ENCODE measurements at places on chromosomes 13 and 19.

GRCh38 chr19:58429745-58430144, 10.2 kb downstream of the ZNF132 start:
- DNase-seq: no peak
- no peaks in the 10 kb centered on the region for H3K4me1 ChIP-seq
- H3K36me3 ChIP-seq: peaks cover 8% of the 10 kb centered on the region
- H3K4me3 ChIP-seq: no peak overlapping the region
- no peak overlapping the region for H3K27ac ChIP-seq

- H3K4me1 ChIP-seq: no peaks in the 10 kb centered on the region
- DNase-seq: no peak
- H3K4me3 ChIP-seq: no peak overlapping the region
- no peaks in the 10 kb centered on the region for H3K36me3 ChIP-seq
- H3K27me3 ChIP-seq: no peaks in the 10 kb centered on the region
- no peak overlapping the region for H3K27ac ChIP-seq
Observed at GRCh38 chr13:113607056-113607888, 22.7 kb downstream of the TFDP1 start.

DNA sequence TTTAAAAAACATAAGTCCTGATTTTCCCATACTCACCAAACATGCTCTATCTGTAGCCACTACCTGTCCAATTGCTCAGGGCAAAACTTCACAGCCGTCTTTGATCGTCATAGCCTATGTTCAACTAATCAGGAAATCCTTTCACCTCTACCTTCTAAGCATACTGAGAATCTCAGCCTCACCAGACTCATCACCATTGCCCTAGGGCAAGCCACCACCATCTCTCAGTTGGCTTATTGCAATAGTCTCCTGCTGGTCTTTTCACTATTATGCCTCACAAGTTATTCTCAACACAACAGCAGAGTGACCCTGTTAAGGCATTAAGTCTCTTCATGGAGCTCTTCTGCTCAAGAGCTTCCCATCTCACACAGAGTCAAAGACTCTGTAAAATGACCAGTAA, 260.4 kb upstream of the MAB21L1 start:
- H3K4me1 ChIP-seq: no peaks in the 10 kb centered on the region
- no peak overlapping the region for H3K4me3 ChIP-seq
- H3K27ac ChIP-seq: no peak overlapping the region
- no peaks in the 10 kb centered on the region for H3K36me3 ChIP-seq
- DNase-seq: no peak

- no peak for DNase-seq
- no peaks in the 10 kb centered on the region for H3K4me1 ChIP-seq
- no peaks in the 10 kb centered on the region for H3K36me3 ChIP-seq
- H3K27ac ChIP-seq: no peak overlapping the region
- no peaks in the 10 kb centered on the region for H3K27me3 ChIP-seq
- no peak overlapping the region for H3K4me3 ChIP-seq
Observed at GRCh38 chr19:51293571-51294210, 17.8 kb upstream of the IGLON5 start.

GRCh38 chr13:45850027-45850613, 1.4 kb downstream of the SIAH3 start:
- no peak overlapping the region for H3K27ac ChIP-seq
- peaks cover 19% of the 10 kb centered on the region for H3K27me3 ChIP-seq
- H3K4me3 ChIP-seq: no peak overlapping the region
- DNase-seq: no peak

DNA sequence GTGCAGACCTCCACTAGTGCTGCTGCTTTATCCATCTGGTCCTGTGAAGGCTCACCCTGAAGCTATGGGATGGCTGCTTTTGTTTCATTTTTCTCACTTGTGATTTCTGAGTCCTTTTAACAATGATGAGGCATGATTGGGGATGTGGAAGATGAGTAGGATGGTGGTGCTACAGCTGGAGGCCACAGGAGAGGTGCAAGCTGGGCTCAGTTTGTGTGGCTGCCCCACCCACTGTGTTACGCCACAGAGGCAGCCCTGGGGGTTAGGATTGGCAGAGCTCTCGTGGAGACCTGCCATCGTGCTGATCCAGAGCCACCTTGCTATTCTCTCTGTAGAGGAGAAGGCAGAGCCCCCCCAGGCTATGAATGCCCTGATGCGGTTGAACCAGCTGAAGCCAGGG, 19.6 kb upstream of the QTRT1 start:
- no peak overlapping the region for H3K27ac ChIP-seq
- H3K36me3 ChIP-seq: peaks cover 71% of the 10 kb centered on the region
- DNase-seq: no peak
- no peak overlapping the region for H3K4me3 ChIP-seq
- H3K27me3 ChIP-seq: no peaks in the 10 kb centered on the region

GRCh38 chr19:940591-941291, 14.9 kb downstream of the ARID3A start:
- no peaks in the 10 kb centered on the region for H3K36me3 ChIP-seq
- no peaks in the 10 kb centered on the region for H3K27me3 ChIP-seq
- H3K4me3 ChIP-seq: peak overlapping the region; percentile 40

GRCh38 chr13:42561752-42562467, 12.0 kb upstream of the TNFSF11 start:
- no peak overlapping the region for H3K27ac ChIP-seq
- no peak for DNase-seq
- H3K27me3 ChIP-seq: no peaks in the 10 kb centered on the region
- no peak overlapping the region for H3K4me3 ChIP-seq
- H3K36me3 ChIP-seq: no peaks in the 10 kb centered on the region
- no peaks in the 10 kb centered on the region for H3K4me1 ChIP-seq

DNA sequence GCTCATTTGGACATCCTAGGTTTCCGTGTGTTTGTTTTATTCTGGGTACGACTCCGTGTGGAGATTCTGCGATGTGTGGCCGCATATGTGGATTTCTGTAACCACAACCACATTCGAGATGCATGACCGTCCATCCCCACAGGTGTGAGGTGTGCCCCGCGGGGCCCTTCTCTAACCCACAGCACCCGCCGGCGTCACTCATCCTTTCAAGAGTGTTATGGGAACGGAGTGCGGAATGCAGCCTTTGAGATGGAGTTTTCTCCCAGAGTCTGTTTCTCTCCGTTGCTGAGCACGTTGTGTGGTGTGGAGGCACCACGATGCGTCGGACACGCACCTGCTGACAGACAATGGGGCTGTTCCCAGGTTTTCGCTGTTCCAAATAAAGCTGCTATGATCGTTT, 40.0 kb downstream of the C13orf46 start:
- H3K27me3 ChIP-seq: no peaks in the 10 kb centered on the region
- H3K36me3 ChIP-seq: no peaks in the 10 kb centered on the region
- H3K27ac ChIP-seq: no peak overlapping the region
- H3K4me1 ChIP-seq: no peaks in the 10 kb centered on the region
- no peak for DNase-seq

GRCh38 chr13:86840250-86841191, 830.6 kb upstream of the SLITRK5 start:
- no peaks in the 10 kb centered on the region for H3K4me1 ChIP-seq
- no peaks in the 10 kb centered on the region for H3K36me3 ChIP-seq
- no peaks in the 10 kb centered on the region for H3K27me3 ChIP-seq

DNA sequence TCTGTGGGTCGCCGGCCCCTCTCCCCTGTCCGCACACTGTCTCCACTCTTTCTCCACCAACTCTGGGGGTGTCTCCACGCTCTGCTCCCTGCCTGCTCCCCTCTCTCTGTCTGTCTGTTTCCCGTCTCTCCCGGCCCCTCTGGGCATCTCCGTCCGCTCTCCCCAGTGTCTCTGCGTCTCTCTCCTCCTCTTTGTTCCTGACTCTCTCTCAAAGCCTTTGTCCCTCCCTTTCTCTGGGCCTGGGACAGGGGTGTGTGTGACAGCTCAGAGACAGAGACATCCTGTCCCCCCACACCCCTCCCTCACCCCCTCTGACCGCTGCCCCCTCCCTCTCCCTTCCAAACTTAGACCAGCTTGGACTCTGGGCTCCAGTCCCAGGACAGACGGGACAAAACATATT, 668 bp upstream of the SBK3 start:
- H3K4me1 ChIP-seq: no peaks in the 10 kb centered on the region
- H3K27ac ChIP-seq: no peak overlapping the region
- H3K27me3 ChIP-seq: no peaks in the 10 kb centered on the region

DNA sequence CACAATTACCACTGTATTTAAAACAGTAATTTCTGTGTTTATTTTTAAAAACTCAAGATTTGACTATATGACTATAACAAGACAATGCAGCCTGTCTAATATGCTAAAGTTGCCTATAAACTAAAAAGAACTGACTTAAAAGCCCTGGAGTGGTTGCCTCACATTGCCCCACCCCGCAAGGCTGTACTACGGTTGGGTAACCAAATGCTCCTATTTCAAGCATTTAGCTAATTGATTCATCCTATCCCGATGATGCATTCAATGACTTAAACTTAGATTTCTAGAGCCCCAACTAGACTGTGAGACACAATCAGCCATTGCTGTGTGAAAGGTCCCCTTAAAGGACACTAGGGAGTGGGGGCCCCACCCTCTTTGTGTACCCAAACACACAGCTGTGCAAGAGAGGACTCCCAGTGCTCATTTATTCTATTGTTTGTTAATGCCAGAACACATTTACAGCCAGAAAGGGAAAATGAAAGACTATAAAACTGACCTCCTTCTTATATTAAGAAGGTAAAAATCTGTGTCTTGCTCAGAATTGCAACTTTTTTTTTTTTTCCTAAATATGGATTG, 66.9 kb downstream of the MIPEP start:
- DNase-seq: no peak
- no peaks in the 10 kb centered on the region for H3K36me3 ChIP-seq
- no peaks in the 10 kb centered on the region for H3K4me1 ChIP-seq
- no peaks in the 10 kb centered on the region for H3K27me3 ChIP-seq

DNA sequence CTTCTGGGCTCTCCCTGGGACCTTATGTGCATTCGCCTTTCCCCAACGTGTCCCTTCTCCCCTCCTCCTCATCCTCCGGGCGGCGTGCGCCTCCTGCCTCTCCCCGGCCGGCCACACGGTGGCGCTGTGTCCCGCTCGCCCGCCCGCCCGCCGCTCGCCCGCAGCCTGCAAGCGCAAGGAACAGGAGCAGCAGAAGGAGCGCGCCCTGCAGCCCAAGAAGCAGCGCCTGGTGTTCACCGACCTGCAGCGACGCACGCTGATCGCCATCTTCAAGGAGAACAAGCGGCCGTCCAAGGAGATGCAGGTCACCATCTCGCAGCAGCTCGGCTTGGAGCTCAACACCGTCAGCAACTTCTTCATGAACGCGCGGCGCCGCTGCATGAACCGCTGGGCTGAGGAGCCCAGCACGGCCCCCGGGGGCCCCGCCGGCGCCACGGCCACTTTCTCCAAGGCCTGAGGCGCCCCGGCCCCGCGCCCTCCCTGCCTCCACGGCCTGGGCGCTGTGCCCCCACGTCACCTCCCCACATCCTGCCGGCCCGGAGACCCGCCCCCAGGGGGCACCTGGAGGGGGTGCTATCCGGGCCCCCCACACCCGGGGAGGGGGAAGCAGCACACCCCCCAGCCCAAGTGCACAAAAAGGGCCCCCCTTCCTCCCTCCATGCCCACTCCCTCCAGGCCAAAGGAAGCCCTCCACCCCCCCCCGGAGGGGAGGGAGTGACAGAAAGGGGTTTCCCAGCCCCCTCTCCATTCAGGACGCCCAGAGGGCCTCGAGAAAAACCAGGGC, 21.9 kb downstream of the ONECUT3 start:
- no peaks in the 10 kb centered on the region for H3K36me3 ChIP-seq
- no peak overlapping the region for H3K27ac ChIP-seq
- H3K4me1 ChIP-seq: no peaks in the 10 kb centered on the region
- DNase-seq: no peak
- H3K27me3 ChIP-seq: peaks cover 52% of the 10 kb centered on the region

DNA sequence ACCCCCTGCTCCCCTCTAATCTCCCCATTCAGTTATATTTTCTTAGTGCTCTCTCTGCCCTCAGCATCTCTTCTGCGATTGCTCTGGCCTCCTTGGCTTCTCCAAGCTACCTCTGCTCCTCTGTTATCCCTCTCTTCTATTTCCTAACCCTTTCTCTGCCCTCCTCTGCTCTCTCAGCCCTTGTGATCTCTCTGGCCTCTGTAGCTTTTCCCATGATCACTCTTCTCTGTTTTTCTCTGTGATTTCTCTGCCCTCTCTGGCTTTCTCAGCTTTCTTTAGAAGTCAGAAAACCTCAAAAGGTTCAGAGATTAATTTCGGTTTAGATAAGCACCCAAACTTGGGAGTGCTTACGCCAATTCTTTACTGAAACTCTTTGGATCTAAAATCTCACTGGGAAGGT, 795.0 kb downstream of the DIAPH3 start:
- H3K27ac ChIP-seq: no peak overlapping the region
- DNase-seq: no peak
- H3K27me3 ChIP-seq: no peaks in the 10 kb centered on the region
- H3K36me3 ChIP-seq: no peaks in the 10 kb centered on the region

- peak overlapping the region; percentile 72 for H3K4me3 ChIP-seq
- H3K27ac ChIP-seq: peak overlapping the region; percentile 72
- DNase-seq: peak; percentile 76
Observed at GRCh38 chr19:57850553-57851017, 926 bp downstream of the ZNF587 start.

DNA sequence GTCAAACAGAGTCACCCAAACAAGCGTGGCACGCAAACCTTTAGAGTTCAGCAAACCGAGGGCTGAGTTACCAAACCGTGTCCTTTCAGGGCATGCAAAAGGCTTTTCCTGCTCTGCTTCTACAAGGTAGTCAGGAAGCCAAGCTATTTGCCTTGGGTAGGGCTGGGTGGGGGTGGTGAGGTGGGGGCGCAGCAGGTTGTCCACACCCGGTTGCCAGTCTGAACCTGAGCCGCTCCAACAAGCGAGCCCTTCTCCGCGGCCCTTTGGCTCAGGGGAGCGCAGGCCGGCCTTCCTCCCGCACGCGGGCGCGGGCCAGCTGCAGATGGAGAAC, 347 bp upstream of the CLDN10 start:
- no peak for DNase-seq
- no peaks in the 10 kb centered on the region for H3K36me3 ChIP-seq
- H3K4me1 ChIP-seq: peaks cover 7% of the 10 kb centered on the region
- H3K27me3 ChIP-seq: peaks cover 22% of the 10 kb centered on the region
- no peak overlapping the region for H3K27ac ChIP-seq

GRCh38 chr19:13098277-13099072, 4.2 kb downstream of the LYL1 start:
- H3K4me1 ChIP-seq: peaks cover 26% of the 10 kb centered on the region
- peak overlapping the region; percentile 27 for H3K4me3 ChIP-seq
- no peaks in the 10 kb centered on the region for H3K36me3 ChIP-seq

GRCh38 chr13:102231479-102231878, 170.4 kb downstream of the FGF14 start:
- H3K27me3 ChIP-seq: no peaks in the 10 kb centered on the region
- no peaks in the 10 kb centered on the region for H3K4me1 ChIP-seq
- no peak for DNase-seq

All from colonic mucosa (tissue), 4 donors.